ENCODE measurements at places on chromosomes 2 and 18.

DNA sequence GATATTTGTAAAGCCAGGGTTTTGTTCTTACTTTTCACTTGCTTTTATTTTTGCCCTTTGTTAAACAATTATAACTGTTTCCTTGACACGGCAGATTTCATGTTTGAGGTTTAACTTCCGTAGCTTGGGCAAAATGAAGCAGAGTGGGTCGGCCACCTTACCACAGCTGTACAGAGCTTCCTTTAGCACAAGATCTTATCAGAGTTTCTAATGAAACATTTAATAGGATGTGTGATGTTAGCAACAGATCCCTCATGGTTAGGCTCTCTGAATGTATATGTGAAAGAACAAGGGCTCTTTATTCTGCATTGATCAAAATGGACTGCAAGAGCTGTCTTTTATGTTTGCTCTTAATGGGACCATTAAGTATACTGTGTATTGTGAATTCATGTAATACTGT is 22.3 kb downstream of the RNF125 start:
- DNase-seq: peak; percentile 34

- DNase-seq: no peak
These were observed 201.2 kb downstream of the MYCN start for GRCh38 chr2:16141641-16141921.

DNA sequence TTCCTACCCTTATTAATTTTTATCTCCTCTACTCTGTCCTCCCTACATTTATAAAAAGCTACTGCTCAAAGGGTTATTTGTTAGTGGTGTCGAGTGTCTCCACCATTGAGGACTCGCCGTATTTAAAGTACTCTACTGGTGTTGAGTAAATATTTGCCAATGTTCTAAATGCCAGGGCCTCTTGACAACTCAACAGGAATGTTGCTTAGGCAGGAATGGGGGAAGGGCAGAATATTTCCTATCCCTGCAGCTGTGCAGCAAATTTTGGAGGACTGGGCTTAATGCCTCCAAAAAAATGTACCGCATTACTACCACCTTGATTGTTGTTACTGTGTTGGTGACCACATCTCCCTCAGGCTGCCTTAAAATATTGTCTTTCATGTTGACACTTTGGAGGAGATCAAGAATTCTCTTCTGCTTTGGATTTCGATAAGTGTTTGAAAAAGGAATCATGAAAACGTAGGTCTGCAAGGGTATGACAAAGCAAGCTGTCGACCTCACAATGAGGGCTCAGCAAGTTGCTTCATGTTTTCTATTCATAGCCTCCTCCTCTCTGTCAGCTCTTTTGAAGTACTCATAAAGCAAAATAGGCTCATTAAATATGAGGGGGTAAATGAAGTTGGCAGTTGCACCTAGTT is 84.3 kb downstream of the EFEMP1 start:
- DNase-seq: no peak

DNA sequence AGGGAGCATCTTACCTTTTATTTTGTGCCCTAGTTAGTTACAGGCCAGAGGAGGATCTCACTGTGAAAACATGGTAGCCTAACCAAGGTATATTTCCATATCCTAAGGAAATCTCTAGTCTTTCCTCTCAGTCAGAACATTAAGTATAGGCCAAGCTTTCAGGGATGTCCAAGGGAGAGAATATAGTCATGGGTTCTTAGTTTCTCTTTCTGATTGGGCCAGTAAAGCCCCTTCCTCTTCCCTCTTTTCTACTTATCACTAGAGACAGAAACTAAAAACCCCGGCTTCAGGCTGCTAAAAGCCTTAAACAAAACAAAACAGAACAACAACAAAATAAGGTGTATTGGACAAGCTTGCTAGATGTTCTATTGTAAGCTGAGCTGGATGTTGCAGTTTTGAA is 44.3 kb upstream of the TNFRSF11A start:
- DNase-seq: no peak

- DNase-seq: no peak
These were observed 68.5 kb downstream of the ETAA1 start for GRCh38 chr2:67465623-67466022.

DNA sequence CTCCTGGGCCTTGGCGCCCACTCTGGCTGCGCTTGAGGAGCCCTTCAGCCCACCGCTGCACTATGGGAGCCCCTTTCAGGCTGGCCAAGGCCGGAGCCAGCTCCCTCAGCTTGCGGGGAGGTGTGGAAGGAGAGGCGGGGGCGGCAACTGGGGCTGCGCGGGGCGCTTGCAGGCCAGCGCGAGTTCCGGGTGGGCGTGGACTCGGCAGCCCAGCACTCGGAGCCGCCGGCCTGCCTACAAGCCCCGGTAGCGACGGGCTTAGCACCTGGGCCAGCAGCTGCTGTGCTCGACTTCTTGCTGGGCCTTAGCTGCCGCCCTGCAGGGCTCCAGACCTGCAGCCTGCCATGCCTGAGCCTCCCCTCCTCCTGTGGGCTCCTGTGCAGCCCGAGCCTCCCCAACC is 141.5 kb upstream of the SLC39A10 start:
- no peak for DNase-seq

- DNase-seq: no peak
These were observed 75.5 kb upstream of the HS6ST1 start for GRCh38 chr2:128394007-128394730.

DNA sequence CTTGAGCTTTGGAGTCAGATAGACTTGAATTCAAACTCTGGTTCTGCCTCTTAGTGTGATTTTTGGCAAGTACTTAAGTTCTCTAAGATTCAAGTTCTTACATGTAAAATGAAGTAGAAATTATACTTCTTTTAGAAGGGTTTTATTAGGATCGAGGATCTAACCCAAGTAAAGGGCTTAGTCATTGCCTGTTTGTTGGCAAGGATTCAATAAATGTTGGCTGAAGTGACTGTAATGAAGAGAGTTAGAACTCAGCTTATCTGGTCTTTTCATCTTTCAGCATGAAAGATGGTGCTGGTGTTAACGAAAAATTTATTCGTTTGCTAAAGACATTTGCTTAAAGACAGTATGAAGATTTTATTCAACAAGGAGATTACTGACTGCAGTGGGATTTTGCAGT is 315.9 kb upstream of the THUMPD2 start:
- DNase-seq: no peak

DNA sequence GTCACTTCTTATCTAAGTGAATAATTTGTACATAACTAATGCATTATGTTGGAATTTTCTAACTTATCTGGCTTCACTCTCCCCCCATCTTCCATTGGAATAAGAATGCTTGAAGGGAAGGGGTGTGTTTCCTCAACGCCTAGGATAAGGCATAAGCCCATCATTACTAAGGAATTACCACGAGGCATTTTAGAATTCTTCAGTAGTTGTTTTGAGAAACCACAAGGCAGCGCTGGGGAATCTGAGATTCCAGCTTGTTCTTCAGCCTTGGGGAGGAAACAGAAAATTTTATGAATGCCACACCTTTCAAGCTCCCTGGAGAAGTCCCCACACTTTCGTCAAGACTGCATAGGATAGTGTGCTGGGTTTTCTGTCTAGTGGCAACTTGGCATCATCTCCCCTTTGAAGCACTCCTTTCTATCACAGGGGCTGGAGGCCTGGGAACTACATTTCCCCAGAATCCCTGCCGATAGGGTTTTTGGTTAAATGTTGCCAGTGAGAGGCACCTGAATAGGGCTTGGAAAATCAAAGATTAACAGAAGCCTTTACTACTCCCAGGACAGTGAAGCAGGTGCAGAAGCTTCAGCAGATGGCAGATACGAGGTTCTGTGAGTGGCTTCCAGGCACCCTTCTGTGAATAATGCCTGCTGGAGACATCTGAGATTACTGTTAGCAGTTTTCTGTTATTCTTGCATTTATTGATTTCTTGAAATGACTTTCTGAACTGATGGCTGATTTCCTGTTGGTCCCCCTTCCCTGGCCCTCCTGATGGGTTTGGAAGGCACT is 192.7 kb upstream of the REV1 start:
- no peak for DNase-seq

- DNase-seq: no peak
These were observed 182.0 kb upstream of the SESTD1 start for GRCh38 chr2:179446476-179447141.

DNA sequence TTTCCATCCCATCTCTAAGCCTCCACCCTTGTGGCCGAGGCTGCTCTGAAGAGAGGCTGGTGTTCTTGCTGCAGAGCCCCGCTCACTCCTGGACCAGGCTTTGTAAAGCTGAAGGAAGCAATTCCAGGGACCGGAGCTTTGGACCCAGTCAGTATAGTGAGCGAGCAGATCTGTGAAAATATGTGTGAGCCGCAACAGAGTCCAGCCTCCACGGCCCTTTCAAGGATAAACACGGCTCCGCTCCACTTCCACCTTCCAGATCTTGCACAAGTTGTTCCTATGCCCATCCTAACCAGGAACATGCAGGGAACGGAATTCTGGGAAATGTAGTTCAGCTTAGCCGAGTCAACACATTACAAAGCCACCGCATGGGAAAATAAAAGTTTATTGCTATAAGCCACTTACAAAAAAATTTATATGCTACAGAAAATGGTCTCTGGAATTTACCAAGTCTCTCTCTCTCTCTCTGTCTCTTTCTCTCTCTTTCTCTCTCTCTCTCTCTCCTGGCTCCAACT is 151.7 kb upstream of the ZNF521 start:
- DNase-seq: no peak

DNA sequence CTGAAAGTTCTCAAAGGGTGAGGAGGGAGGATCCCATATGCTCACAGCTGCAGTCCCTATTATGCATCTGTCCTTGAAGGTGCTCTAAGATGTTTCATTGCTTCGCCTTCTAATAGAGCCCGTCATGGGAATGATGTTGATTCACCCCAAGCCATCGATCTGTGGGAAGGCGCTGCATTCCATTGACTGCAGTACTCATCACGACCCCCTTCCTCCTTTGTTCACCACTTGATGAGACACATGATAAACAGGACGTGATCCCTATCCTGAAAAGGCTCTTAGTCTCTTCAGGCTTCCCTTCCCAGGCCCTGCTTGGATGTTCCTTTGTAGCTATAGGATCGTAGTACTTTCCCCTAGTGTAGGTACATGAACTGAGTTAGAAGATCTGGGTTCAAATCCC is 181.8 kb downstream of the AGPS start:
- no peak for DNase-seq

DNA sequence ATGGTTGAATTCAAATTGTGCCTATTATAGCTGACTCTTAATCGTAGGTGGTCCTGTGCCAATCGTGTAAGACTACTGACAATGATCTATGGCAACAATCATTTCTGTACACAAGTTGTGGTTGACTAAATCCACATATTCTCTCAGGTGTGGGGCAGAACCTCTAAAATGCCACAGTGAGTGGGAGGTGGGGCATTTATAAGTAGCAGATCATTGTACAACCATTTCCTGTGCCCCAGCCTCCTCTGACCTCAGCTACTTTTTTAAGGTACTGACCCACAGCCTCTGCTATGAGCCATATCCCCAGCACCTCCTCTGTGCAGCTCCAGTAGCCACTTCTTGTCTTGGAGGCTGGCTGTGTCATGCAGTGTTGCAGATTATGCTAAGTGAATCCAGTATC is 48.6 kb upstream of the RAPH1 start:
- DNase-seq: no peak

DNA sequence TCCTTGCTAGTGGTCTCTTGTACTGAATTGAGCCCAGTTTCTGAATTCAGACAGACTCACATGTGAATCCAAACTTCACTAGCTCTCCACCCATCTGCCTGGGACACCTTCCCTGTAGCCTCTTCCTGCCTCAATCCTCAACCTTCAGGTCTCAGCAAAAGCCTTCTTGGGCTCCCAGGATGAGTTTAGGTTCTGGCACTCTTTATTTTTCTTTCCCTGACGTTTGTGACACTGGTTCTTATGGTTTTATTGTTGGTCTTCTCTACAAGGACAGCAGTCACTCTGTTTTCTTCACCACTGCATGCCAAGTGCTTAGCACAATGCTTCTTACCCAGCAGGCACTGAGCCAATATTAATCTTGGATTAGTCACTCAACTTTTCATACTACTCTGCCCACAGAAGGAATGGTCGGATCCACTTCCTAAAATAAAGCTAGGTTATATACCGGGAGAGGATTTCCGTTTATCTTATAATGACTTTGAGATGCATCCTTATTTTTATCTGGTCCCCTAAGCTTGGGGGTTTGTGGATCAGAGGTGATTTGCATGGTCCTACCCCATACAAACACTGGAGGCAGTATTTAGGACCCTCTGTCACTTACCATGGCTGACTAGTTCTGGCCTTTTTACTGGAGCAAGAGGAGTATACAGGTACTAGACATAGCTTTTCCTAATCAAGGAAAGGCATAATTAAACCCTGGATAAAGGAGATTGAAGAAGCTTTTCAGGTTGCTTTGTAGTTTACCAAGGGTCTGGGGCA is 186.3 kb downstream of the MYCN start:
- DNase-seq: no peak
